ENCODE measurements at places on chromosomes 4 and X.

GRCh38 chrX:71320126-71320525 is 18.6 kb downstream of the ITGB1BP2 start:
- DNase-seq, result no peak

GRCh38 chrX:30620980-30621618 is 32.1 kb upstream of the GK start:
- peak; percentile 79 for DNase-seq

GRCh38 chrX:67094061-67094460 is 449.8 kb upstream of the AR start:
- DNase-seq, result no peak

DNA sequence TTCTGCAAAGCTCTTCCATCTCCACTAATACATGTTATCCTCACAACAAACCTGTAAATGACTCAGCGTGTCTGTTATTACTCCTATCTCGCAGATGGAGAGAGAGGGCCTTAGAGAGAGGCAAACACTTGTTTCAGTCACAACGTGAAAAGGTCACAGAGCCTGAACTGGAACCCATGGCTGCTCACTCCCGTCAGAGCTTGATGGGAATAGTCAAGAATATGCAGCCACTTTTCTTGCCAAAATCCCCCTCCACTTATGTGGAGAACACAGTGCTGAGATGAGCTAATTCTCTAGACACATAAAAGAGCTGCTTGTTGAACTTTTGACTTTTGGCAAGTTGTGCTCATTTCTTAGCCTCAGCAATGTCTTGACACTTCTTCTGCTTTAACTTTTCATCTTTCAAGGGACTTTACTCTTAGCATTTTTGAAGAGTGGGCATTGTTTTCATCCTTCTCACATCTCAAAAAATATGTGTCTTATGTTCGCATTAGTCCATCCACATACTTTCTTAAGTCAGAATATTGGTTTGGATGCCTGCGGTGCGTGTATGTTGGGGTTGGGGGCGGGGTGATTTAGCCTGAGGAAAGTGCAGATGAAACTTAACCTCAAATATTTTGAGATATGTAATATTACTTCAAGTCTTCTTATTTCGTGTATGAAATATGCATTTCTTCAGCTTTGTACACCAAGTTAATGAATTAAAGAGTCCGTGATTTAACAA is 69.2 kb downstream of the SYNPO2 start:
- DNase-seq, result no peak

DNA sequence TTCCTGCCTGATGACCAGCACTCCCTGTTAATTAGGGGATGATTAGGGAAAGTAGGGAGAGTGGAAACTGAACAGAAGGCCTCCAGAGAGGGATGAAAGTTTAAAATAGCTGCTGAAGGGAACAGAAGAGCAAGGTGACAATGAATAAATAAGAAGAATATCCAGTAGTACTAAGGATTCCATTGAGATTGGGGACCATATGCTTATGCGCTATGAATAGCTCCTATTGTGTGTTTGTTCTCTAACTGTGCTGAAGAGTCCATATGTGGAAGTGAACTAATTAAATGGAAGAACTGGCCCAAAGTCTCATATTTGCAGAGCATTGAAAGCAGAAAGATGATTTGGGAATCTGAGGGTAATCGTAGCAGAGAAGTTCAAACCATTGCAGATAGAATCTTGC is 137.0 kb downstream of the PRSS12 start:
- DNase-seq, result no peak

DNA sequence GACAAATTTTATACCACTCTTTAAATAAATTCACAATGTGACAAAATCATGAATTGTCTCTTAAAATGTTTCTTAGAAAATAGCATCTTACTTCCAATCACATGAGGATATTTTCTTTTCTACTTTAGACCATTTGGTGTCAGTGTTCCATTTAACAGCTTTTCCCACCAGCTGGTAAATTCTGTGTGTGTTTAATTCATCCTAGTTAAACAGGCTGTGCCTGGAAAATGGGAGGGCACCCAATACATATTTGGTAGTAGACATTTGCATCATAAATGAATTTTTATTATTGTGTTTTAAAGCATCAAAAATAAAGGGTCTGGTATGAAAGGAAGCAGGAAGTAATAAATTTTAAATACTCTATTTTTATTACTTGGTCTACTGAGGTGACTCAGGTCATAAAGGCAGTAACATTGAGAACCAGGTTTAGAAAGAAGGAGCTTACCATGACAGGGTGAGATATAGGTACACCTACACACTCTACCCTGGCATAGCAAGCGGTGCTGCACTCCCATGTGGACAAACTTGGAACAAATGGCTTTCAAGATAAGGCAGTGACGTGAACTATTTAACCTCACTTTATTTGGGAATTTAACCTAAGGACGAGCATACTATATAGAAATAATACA is 344.5 kb downstream of the BMPR1B start:
- DNase-seq, result no peak

DNA sequence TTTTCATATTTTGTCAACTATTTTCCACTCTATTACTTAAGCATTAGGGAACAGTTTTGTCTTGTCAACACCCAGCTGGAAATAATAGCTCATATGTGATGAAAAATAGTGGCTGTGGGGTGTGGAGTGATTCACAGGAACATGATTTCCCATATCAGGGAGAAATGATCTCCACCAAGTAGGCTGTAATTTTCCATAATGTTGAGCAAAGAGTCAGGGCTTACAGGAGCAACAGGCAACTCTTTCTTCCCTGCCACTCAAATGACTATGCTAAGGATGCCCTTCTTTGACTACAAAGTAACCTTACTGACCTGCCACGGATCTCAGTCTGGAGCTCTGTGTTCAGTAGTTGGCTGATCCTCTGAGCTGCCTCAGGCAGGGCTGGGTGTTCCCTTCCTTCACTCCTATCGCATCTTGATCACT is 90.0 kb upstream of the GATB start:
- peak; percentile 75 for DNase-seq

DNA sequence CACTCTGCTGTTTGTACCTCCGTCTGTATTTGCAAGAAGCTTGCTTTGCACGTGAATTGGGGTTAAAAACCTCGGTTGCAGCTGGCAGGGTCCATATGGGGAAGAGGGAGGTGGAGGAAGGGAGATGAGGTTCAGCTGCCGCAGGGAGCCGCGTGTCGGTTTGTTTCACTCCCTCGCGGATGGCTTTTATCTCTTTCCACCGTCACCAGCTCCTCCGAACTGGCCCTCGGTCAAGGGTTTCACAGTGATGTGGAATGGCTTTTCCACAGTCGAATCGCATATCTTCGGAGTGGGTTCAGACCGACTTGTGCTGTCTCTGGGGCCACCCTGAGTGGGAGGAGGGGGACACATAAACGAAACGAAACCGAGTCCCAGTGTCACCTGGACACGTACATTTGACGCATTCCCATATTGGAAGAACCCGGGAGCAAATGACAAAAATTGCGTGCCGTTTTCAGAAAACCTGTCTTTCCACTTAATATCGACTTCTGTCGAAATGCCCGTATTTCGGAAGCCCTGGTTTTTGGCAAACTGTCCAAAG is 929 bp downstream of the ZBTB33 start:
- DNase-seq, result no peak

GRCh38 chr4:186096681-186097165 is 7.8 kb upstream of the FAM149A start:
- DNase-seq, result no peak

Measured in NCI-H226 (cell line).